Skeletal muscle cell (primary cell): ENCODE measurements at places on chromosomes 1 and 21.

DNA sequence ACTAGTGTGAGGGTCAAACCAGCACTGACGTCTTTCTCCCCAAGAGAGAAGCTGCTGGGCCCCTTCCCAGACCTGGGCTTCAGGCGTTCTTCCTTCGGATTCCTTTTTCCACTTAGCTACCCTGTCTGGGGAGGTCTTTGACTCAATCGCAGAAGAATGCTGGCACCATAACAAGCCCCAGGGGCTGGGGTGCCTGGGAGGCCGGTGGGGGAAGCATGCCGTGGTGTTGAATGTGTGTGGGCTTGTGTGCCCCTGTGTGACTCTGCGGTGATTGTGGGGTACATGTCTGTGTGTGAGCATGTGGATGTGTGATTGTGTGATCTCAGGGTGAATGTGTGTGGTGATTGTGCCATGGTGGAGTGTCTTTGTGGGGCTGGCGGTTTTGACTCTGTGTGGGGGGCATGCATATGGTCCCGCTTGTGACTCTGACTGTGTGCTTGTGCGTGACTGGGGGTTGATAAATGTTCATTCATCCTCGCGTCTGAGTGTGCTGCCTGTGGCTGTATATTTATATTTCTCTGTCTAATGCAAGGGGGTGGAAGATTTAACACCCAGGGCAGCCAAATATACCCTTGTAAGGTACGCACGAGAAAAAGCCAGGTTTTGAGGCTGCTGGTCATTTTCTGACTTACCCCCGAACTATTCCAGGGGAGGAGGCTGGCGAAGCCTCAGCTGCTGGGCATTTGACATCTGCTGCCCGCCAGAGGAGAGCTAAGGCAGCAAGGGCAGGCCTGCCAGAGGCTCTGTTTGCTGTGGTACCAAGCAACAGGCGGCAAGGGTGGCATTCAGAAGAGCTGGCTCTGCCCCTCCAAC lies 1.1 kb upstream of the SYNC start:
- DNase-seq, result peak; percentile 97

DNA sequence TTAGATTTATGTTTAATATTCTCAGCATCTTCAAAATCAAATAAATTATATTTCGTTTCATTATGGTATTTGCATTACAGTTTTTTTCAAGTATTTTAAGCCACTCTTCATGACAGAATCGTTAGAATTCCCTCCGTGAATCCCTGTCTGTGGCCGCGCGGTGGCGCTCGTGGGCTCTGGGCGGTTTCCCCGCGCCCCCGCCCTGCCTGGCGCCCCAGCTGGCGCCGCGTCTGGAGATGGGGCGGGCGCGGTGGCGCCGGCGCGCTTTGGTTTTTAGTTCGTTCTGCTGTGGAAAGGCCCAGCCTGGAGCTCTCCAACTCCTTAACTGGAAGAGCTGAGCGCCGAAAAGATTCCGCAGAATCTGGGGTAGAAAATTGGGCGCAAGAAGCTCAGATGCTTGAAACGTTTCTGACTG lies 25.7 kb downstream of the PRMT2 start:
- DNase-seq, result peak; percentile 54

GRCh38 chr1:53677486-53677885 lies 61.5 kb downstream of the GLIS1 start:
- DNase-seq, result no peak

GRCh38 chr1:53051676-53052075 lies 10.3 kb upstream of the PODN start:
- no peak for DNase-seq

GRCh38 chr1:97277891-97278654 lies 556.5 kb downstream of the PTBP2 start:
- peak; percentile 63 for DNase-seq

DNA sequence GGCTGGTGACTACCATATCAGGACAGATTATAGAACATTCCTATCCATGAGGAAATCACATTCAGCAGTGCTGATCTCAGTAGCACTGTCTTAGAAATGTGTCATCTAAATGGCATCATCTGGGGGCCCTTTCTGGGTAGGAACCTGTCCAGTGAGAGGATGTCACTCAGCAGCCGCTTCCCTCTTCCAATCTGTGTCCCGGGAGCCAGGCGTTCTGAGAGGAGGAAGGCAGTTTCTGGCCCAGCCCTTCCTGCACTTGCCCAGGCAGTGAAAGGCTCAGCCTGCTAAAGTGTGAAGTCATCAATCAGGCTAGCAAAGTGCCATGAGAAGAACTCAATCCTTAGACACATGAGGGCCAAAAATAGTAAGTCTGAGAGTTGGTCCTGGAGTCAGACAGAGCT lies 25.6 kb downstream of the RAB4A start:
- peak; percentile 55 for DNase-seq

- DNase-seq, result no peak
These were observed 97.6 kb downstream of the APP start for GRCh38 chr21:26072666-26073615.

DNA sequence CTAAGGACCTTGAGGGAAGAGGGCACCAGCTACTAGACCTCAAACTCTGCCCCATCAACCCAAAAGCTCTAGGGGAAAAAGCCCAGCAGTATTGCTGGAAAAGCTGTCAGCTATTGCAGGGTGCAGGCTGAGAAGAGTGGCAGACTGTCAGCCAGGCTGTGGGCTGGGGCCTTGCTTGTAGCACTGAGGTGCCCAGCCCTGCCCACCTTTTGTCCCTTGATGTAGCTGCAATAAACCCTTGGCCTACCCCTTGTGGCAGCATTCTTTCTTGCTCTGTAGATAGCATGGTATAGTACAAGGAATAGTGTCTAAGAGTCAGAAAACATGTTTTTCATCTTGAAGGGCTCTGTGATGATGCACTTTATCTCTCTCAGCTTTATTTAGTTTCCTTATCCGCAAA lies 39.4 kb downstream of the CDC14A start:
- no peak for DNase-seq

GRCh38 chr1:21956720-21957552 lies 19.8 kb upstream of the HSPG2 start:
- no peak for DNase-seq

DNA sequence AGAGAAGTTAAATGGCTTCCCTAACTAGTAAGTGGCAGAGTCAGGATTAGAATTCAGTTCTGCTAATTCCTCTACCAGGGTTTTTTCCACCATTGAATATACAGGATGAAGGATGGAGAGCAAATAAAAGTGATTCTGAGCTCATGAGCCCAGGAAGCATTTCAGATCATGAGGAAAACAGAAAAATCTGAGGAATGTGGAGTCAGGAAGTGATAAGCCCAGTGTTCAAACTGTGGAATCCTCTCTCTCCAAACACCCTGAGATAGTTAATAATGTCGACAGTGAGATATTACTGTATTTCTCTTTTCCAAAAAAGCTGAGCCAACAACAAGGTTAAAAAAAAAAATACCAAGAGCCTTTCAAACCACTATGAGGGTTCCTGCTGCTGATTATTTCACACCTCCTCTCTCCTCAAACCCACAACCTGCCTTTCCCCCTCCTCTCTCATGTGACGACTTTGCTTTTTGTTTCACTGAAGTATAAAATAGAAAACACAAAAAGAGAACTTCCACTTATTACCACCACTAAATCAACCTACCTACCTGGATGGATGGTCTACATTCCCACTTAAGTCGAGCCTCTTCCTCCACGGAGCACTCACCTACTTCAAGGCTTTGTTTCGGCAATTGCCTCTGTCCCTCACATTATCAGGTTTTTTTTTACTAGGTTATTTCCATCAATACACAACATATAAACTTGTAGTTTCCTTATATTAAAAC lies 8.9 kb downstream of the SLAMF1 start:
- DNase-seq, result no peak

DNA sequence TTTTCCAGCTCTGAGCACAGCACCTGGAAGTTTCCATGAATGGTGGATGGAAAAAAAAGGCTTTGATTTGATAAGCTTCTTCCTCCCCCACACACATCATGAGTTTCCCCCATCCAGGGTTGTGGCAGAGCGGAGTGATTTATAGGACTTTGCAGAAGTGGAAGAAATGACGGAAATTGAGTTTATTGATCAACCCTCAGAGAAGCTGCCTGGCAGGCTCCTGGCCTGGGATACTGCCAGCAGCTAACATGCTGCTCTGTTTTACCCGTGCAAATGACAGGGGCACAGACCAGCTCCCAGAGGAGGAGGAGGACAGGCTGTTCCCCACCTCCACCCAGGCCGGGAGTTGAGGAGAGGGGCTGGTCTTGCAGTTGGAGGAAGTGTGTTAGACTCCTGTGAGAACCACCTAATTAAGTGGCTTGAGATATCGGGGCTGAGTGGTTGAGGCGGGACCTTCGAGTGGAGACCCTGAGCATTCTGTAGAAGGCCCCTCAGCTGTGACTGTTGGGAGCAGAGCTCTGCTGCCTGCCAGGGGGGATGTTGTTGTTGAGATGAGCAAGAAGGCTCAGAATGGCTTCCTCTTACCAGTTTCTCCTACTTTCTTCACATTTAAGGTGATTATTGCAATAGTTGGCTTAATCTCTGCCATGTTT lies 21.8 kb downstream of the ADORA1 start:
- DNase-seq, result no peak

GRCh38 chr21:32088471-32088870 lies 190.4 kb downstream of the MIS18A start:
- DNase-seq, result no peak

DNA sequence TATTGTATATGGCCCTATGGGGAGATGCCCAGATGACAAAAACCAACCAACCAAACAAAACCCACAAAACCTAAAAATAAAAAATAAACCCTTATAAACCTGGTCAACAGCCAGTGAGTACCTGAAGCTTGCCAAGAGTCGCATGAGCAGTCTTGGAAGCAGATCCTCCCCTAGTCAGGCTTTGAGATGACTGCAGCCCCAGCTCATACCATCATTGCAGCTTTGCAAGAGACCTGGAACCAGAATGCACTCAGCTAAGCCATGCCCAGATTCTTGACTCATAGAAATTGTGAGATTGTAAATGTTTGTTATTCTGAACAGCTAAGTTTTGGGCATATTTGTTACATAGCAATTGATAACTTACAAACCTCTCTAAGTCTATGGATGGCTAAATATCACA lies 326.8 kb downstream of the HLX start:
- DNase-seq, result no peak

- no peak for DNase-seq
These were observed 189.0 kb downstream of the URB2 start for GRCh38 chr1:229815076-229815475.

- DNase-seq, result no peak
These were observed 737.4 kb downstream of the MRPL39 start for GRCh38 chr21:24869862-24870261.

DNA sequence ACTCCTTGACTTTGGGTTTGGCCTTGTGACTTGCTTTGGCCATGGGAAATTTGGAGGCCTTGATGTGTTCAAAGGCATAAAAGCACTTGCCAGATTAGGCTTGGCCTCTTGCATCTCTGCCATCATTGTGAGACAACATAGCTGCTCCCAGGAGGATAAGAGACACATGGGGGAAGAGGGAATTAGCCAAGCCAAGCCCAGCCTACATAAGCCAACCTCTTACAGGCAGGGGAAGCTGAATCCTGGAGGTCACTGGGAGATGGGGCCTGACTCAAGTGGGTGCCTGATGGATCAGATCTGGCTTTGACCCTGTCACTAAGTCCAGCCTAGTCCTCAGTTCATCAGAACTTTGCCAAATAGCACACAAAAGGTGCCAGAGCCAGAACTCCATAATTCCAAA lies 37.6 kb upstream of the HMGB4 start:
- no peak for DNase-seq

DNA sequence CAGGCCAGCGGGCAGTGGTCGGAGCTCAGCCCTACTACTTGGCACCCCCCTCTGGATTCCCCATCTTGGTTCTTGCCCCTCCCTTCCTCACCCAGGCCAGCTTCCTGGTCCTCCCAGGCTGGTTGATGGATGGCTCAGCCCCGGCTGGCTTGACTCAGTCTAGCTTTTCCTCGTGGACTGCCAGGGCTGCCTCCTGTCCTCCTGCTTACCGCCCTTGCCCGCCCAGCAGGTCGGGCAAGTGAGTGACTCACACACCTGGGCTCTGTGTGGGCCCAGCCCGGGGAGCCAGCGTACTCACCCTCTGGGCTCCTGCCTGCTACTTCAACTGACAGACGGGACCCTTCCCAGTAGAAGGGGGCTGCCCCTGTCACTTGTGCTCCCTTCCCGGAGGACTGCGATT lies 19.5 kb upstream of the ARHGEF10L start:
- DNase-seq, result no peak

GRCh38 chr1:162755306-162755705 lies 35.2 kb upstream of the HSD17B7 start:
- no peak for DNase-seq

DNA sequence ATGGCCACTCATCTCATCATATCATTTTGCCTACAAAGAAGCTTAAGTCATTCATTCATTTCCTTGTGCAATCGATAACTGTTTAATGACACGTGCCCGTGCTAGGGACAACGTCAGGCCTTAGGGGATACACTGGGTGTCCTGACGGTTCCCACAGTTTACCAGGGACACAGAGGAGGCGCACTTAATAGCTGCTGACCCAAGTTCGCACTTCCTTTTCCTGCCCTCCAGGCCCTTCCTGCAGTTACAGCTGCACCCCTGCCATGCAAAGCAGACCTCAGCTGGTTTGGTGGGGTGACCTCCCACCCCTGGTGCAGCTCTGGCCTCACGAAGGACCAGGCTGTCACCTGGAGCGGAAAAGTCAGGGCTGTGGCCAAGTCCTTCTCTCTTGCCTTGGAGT lies 4.2 kb downstream of the SPATA21 start:
- DNase-seq, result no peak

- no peak for DNase-seq
These were observed 7.5 kb downstream of the PKNOX1 start for GRCh38 chr21:42981862-42982261.

DNA sequence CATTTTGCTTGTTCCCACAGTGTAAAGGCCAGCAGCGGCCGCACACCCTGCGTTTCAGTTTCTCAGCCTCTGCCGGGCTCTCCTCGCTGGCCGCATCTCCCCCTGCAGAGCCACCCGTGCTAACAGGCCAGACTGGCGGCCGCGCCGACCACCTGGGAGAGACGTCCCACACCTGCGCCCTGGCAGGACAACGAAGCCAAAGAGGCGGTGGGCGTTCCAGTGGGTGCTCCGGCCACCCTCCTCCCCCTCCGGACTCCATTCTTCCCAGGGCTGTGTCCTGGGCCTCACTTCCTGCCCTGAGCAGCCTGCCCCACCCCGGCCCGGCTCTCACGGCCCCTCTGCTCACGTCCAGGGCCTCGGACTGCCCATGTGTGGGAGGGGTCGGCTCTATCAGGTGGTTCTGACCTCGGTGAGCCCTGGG lies 31.9 kb upstream of the SLC19A1 start:
- DNase-seq, result no peak

DNA sequence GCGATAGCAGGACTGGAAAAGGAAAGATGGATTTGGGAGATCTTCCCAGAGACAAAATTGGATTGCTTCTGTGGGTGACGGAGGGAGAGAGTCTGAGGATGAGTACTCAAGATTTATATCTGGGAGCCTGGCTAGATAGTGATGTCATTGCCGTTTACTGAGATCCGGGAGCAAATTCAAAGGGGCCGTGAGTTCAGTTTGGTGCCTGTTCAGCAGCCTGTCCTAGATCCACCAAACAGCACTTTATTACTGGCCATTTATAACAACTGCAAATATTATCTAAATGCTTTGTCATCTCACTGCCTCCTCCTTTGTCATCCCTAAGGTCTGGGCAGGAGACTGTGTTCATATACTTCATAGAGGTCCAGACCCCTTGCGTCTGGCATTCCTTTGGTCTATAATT lies 29.2 kb downstream of the MAPKAPK2 start:
- DNase-seq, result no peak

GRCh38 chr1:53246261-53247134 lies 8.2 kb upstream of the MAGOH start:
- no peak for DNase-seq

- no peak for DNase-seq
These were observed 590.4 kb upstream of the PLXNA2 start for GRCh38 chr1:208834381-208835096.

- no peak for DNase-seq
These were observed 16.7 kb downstream of the KIAA1614 start for GRCh38 chr1:180929389-180929788.

GRCh38 chr1:30191154-30191702 lies 532.2 kb downstream of the MATN1 start:
- peak; percentile 2 for DNase-seq
